AG09319 (cell line): ENCODE measurements at places on chromosomes 4 and X.

GRCh38 chr4:48058617-48059530 lies 42.3 kb downstream of the NIPAL1 start:
- DNase-seq, result no peak

DNA sequence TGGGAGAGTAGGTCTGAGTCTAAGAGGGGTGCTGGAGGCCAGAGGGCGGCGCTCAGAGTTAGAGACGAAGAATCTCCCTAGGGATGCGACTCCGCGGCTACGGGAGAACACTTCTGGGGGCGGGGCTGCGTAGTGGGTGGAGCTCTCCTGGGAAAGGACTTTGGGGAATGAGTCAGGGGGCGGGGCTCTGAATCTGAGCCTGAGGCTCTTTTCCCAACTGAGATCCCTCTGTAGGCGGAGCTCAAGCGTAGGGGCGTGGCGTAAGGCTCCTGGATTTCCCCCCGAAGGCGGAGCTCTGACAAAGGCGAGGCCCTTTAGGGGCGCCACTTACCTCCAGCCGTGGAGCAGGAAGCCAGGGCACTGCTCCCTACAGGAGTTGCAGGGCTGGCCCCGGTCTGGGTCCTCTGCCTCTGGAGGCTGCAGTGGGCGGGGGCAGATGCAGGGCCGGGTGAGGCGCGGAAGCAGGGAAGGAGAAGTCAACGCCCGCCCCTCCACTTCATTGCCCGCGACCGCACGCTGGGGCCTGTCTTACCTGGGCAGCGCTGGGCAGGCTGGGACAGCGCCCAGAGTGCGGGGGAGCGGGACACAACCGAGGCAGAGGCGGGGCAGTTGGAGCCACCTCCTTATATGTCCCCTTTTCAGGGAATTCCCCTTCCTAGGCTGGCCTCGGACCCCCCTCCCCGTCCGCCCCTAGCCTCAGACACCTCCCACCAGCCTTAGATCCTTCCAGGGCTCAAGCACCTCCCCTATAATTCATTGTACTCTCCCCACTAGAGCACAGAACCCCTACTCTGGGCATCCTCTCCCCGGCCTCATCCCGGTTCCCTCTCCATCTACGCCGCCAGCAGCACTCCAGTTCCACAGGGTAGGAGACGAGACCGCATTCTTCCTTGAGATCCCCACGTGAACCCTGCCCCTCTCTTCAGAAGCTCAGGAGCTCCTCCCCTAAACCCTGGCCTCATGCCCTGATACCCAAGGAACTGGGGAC lies 1.6 kb downstream of the PRICKLE3 start:
- peak; percentile 54 for DNase-seq

DNA sequence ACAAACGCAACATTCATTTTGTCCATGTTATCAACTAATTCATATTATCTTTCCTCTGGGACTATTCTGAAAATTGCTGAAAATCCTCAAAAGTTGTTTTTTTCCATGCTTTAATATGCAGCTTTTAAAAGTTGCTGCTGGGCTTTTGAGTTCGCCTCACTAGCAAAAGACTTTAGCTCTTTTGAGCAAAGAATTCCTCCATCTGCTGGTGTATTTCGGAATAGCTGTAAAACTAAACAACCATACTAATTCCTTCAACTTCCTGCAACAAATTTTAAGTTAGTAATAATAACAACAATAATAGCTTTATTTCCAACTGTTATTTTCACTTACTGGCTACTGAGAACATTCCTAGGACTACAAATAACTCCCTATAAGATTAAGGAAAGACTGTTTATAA lies 124.5 kb upstream of the PLAC1 start:
- DNase-seq, result peak; percentile 19

- DNase-seq, result no peak
These were observed 16.3 kb downstream of the VSIG4 start for GRCh38 chrX:66023385-66024091.

- no peak for DNase-seq
These were observed 11.4 kb downstream of the PDLIM3 start for GRCh38 chr4:185523862-185524261.

GRCh38 chr4:80492761-80493160 lies 157.2 kb downstream of the CFAP299 start:
- DNase-seq, result no peak

- DNase-seq, result peak; percentile 67
These were observed at the start of gene SMAD1 for GRCh38 chr4:145481164-145481941. Gene SMAD1, plus strand, starts transcription at chr4:145481853. Its CDS starts 32,761 bp downstream, at chr4:145514614.

DNA sequence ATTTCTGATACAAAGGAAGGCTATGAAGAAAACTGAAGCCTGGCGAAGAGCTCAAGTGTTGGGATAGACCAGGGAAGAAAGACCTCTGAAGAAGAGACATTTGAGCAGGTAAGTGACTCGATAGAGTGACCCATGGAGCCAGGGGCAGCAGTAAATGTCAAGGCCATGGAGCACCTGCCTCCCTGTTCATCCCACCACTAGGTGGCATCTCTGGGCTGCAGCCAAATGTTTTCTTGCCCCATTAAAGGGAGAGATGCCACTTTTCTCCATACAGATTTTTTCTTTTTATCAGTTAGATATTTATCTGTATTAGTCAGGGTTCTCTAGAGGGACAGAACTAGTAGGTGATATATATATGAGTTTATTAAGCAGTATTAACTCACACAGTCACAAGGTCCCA lies 4.9 kb upstream of the ZNF81 start:
- no peak for DNase-seq

DNA sequence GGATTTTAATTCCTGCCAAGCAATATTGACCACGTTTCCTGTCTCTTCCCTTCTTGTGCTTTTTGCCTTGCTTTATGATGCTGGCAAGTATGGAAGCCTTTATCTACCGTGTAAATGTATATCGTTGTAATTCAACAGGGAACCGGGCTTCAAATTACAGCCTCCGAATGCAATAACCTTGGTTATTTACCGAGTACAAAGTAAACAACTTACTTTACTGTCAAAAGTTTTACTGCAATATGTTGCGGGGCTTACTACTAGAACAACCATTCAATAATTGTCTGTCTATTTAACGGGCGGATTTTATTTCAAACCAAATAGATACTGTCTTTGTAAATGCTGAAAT lies 73.1 kb downstream of the PALLD start:
- DNase-seq, result no peak

GRCh38 chr4:85078016-85078415 lies 111.5 kb upstream of the WDFY3 start:
- DNase-seq, result no peak

DNA sequence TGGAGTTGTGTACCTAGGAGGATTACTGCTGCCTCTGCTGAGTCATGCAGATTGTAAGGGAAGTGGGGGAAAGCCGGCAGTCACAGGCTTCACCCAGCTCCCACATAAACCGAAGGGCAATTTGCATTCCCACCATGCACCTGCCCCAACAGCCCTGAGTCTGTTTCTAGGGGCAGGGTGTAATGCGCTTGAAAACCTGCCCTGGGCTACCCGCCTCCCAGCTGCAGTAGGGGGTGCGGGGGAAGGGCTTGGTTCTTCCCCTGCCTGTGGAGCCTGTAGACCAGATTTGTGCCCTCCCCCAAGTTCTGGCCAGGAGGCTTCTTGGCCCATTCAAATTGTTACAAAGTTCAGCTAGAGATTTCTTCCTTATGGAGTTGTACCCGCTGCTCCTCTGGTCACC lies 269.2 kb upstream of the DDX53 start:
- DNase-seq, result no peak

GRCh38 chr4:21885770-21886169 lies 62.8 kb downstream of the KCNIP4 start:
- DNase-seq, result no peak

GRCh38 chr4:84498935-84499623 lies at the start of gene NKX6-1:
Gene NKX6-1, minus strand, starts transcription at chr4:84499292. Its CDS starts 1,064 bp downstream, at chr4:84498228.
- peak; percentile 8 for DNase-seq

DNA sequence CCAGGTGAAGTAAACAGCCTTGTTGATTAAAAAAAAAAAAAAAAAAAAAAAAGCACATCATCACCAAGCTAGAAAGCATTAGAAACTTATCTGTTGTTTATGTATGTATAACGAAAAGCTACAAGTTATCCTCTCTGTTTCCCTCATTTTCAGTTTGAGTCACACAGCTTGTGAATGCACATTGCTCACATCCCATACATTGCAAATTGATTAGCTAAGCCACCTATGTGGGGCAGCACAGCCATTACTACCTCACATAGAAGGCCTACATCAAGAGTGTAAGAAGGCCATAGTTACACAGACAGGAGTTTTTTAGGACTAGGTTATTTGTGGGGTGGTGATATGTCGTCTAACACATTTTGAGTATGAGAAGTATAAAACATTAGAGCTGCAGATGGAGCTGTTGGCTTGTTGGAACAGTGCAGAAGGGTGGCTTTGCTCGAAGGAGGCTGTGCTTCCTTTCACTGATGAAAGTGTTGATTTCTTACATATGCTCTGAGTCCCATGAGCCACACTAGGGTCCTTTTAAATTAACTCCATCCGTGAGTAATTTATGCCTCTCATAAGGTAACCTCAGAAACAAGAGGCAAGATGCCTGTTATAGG lies 431.6 kb downstream of the GABRG1 start:
- no peak for DNase-seq

GRCh38 chr4:124265701-124266100 lies 446.8 kb downstream of the ANKRD50 start:
- no peak for DNase-seq

- no peak for DNase-seq
These were observed 32.5 kb upstream of the FRAS1 start for GRCh38 chr4:78024576-78025091.

- DNase-seq, result no peak
These were observed 39.2 kb upstream of the MSMO1 start for GRCh38 chr4:165288226-165288625.

- DNase-seq, result no peak
These were observed 8.6 kb upstream of the TKTL2 start for GRCh38 chr4:163482190-163482589.

- no peak for DNase-seq
These were observed 38.7 kb upstream of the PDK3 start for GRCh38 chrX:24426340-24426913.

- no peak for DNase-seq
These were observed 129.0 kb upstream of the STX18 start for GRCh38 chr4:4670869-4671268.

GRCh38 chr4:137956256-137956655 lies 285.9 kb downstream of the SLC7A11 start:
- DNase-seq, result no peak

GRCh38 chrX:153659268-153659667 lies 12.3 kb downstream of the DUSP9 start:
- DNase-seq, result no peak

GRCh38 chr4:2545321-2546013 lies 9.0 kb downstream of the FAM193A start:
- DNase-seq, result no peak

DNA sequence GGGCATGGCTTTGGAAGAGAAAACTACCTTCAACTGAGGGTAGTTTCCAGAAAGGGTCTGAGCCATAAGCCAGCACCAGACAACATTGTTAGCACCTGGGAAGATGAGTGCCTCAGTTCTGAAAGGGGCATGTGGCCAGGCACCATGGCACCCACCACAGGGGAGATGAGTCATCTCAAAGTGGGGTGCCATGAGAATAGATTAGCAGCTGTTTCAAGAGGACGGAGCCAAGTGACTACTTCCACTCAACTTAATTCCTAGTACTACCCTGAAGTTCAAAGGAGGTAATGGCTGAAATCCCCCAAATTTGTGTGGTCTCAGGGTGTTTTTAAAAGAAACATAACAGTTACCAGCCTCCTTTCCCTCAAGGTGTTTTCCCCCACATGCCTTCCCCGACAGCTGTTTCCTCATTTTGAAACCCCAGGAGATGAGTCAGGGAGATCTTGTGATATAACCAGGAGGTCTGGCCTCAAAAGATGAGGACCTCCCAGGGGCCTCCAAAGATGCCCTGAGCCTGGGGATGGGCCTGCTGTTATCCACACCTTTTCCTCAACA lies 27.8 kb upstream of the FTHL17 start:
- no peak for DNase-seq

DNA sequence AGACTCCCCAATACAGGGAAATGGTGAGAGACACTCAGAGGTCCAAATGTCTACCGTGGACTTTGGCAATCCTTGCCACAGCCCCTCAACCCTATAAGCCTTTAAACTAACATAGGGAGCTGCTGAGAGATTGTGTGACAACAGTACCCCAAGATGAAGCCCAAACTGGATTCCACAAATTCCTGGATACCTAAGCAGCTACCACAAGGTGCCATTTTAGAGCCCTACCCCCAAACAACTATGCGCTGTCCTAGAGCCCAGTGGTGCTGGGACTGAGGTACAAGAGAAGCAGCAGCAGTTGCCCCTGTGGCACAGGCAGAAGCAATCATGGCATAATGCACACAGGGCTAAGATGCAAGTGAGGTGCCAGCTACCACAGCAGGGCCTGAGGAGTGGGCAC lies 2.7 kb upstream of the TMPRSS11F start:
- DNase-seq, result no peak

DNA sequence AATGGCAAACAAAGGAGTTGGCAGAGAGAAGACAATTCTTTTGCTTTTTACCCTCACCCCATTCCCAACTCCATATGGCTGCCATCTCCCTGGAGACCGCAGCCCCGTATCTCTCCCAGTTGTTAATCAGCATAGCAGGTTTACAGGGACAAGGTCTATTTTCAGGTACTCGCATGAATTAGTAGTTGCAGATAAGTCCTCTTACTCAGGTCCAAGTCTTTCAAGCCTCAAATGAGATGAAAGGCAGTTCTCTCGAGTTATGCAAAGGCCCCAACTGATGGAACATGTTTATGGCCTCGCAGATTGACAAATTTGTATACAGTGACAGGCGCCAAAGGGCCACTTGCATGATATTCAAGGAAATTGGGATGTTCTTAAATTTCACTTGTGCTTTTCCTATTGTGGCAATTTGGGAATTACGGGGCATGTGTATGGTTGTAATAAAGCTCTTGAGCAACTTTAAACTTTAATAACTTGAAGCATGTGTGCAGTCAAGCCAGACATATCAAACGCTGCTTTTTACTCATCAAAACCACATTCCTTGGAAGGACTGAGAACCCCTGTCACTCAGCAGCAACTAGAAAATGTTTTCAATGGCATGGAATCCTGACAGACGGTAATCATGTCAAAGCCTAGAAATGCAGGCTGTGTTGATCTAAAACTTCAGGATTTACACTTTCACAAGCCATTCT lies 45.1 kb downstream of the KDR start:
- peak; percentile 38 for DNase-seq

DNA sequence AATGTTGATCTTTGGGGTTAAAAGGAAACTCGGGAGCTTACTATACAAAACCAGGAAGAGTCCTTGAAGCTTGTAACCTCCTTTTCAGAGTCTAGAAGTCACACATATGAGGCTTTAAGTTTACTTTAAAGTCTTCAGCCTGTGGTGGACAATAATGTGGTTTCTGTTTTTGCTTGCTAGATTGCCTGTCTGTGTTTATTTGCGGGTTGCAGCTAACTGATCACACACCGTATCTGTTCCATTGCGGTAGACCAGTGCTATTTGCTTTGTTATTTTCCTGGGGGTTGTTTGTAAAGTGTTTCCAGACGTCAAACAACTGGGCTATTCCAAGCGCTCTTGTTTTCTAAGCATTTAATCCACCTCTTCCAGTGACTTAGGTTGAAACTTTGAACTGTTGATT lies 143.0 kb upstream of the GYPA start:
- DNase-seq, result no peak
